ENCODE measurements at places on chromosomes 7 and 10.

GRCh38 chr10:45395554-45395953, 21.5 kb downstream of the ALOX5 start:
- no peak for DNase-seq

DNA sequence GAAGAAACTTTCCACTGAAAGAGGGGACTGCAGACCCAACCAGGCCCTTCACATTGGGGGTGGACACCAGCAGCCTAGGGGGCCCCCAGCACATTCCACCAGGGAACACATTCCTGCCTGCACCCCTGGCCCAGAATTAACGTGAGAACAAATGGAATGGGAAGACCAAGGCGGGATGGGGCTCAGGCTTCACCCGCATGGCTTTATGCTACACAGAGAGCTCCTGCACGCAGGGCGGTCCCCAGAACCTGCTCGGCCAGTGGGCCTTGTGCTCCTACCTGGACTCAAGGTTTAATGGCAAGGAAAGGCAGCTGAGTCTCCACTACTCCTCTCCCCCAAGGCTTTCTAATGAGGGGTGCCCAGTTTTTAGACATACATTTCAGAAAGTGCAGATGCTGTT, 146.3 kb upstream of the GPR26 start:
- DNase-seq: no peak

GRCh38 chr10:33045421-33045820, 87.4 kb upstream of the ITGB1 start:
- no peak for DNase-seq

DNA sequence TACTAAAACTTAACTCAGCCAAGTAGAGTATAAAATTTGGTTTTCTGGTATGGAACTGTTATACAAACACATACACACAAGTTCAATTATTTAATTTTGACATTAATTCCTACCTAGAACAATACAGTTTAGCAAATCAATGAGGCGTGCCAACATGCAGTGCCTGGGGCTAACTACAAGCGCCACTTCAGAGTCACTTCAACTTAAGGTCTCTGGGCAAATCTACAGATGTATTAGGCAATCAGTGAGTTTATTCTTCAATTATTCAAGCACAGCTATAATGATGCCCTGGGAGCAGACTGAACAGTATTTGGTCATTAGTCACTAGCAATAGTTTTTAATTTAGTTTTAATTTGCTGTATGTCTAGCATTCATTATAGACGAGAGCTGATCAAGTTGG, 51.6 kb downstream of the HIBADH start:
- DNase-seq: no peak

GRCh38 chr7:137838706-137839315, 8.0 kb downstream of the DGKI start:
- no peak for DNase-seq

- no peak for DNase-seq
Measured at GRCh38 chr7:150735596-150736358, 1.4 kb upstream of the GIMAP5 start.

- DNase-seq: peak; percentile 19
Measured at GRCh38 chr10:108036265-108036664, 871.8 kb upstream of the SORCS1 start.

DNA sequence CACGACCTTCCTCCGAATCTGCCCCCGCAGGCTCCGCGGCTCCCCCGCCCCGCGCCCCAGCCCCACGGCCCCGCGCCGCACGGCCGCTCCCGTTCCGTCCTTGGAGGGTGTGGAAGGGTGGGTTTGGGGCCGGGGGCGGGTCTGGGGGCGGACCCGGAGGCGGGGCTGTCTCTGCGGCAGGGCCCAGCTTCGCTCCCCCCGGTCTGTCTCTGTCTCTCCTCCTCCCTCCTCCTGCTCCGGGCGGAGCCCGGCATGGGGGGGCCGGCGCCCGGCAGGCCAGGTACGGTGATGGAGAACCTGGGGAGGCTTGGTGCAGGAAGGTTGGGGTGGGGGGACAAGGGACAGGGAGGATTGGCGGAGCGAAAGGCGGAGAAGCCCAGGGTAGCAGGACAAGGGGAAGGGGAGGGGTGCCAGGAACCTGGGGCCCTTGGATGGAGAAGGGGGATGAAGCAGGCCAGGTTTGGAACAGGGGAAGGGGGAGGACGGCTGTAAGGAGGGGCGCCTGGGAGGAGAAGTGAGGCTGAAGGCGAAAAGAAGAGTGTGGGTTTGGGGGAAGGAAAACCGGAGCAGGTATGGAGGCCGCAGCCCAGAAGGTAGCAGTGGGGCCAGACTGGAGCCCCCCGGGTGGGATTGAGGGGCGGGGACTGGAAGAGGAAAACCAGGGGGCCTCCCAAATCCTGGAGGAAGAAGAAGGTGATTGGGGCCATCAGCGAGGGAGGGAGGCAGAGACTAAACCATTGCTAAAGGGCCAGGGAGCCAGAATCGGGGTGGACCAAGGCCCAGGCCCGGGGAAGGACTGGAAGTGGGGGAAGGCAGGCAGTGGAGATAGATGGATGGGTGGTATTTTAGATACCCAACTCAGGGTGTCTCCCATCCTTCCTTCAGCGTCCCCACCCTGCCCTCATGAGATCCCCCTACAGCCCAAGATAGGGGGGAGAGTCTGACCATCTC, at the start of gene NYAP1:
Gene NYAP1, plus strand, starts transcription at position 206 of the 951 bp plus-strand sequence. CDS start 1,385 bp downstream, outside the sequence.
- DNase-seq: peak; percentile 60

All from renal pelvis (tissue), 12 donors.